ENCODE measurements at places on chromosomes 1 and 21.

GRCh38 chr1:115300087-115300876 is 37.8 kb downstream of the NGF start:
- DNase-seq, result no peak

GRCh38 chr1:247421074-247421473 is 5.1 kb downstream of the NLRP3 start:
- DNase-seq, result no peak

GRCh38 chr1:109466452-109467300 is at the start of gene SYPL2:
Gene SYPL2 (plus strand): TSS chr1:109466546. CDS start chr1:109466844, 298 bp downstream.
- no peak for DNase-seq

DNA sequence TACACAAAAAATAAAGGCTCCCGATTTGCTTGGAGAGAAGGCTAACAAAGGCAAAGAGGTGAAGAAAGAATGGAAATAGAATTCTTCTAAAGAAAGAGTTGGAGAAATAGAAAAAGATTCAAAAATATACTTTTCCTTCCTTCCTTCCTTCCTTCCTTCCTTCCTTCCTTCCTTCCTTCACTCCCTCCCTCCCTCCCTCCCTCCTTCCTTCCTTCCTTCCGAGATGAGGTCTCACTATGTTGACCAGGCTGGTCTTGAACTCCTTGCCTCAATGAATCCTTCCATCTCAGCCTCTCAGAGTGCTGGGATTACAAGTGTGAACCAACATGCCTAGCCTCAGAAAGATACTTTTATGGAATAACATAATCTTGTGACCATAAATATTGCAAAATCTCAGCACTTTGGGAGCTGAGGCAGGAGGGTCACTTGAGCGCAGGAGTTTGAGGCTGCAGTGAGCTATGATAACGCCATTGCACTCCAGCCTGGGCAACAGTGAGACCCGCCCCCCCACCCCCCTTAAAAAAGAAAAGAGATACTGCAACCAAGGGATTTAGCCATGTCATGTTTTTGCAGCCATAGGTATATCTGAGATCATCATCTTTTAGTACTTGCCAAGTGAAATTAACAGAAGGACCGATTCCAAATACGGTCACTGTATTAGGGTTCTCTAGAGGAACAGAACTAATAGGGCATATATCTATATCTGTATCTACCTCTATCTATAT is 1.0 kb upstream of the HJV start:
- DNase-seq, result no peak

GRCh38 chr1:210715072-210715471 is 386.4 kb downstream of the HHAT start:
- DNase-seq, result no peak

- DNase-seq, result no peak
These were observed 34.2 kb downstream of the HIVEP3 start for GRCh38 chr1:41884256-41885230.

Measured in activated CD4-positive, alpha-beta T cell treated with anti-CD3 and anti-CD28 coated beads, Interleukin-2, amount 50 U/mL, for 24 hours (primary cell).